MCF 10A (cell line): ENCODE measurements at places on chromosomes 16 and 17. TPM values are rescaled to one million over a fixed set of nuclear protein-coding genes. Genes with fewer than 3 reads are reported as not detected.

- DNase-seq = no peak
Observed at GRCh38 chr17:522919-523318, 170.3 kb upstream of the RPH3AL start.

GRCh38 chr17:60819447-60820130 is 141.9 kb downstream of the BCAS3 start:
- DNase-seq = no peak

- DNase-seq = no peak
Observed at GRCh38 chr17:78885956-78886355, 17.0 kb downstream of the CEP295NL start.

- DNase-seq = no peak
Observed at GRCh38 chr17:5181509-5182305, 10.0 kb downstream of the ZNF594 start.

- peak; percentile 58 for DNase-seq
Observed at GRCh38 chr17:67779098-67779672, 46.1 kb upstream of the BPTF start.

- no peak for DNase-seq
Observed at GRCh38 chr17:3474212-3474611, 1.6 kb upstream of the ASPA start.

DNA sequence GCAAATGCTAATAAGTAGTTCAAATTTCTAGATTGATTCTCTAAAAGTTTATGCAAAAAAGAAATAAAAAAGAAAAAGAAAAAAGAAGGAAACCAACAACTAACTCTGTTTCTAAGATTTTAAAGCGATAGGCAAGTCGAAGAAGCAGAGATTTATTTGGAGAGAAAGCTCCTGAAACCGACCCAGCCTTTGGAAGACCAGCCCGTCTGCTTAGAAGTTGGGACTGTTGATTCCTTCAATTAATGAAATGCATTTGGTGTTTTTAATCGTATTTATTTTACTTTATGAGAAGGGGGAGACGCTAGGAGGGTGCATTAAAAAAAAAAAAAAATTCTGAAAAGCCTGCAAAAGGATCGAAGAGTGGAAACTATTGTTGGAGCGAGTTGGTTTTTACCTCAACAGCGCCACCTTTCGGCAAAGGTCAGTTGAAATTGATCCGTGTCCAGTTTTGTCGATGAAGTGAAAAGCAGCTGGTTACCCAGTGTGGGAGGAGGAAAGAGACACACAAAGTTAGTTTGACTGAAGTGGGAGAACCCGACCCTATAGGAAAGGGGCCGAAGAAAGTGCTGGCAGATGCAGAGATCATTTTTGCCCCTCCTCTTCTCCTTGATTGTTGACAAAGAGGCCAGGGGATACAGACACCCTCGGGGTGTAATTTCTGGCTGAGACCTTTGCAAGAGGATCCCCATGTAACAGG is 1.5 kb upstream of the MAF start:
- DNase-seq = peak; percentile 86

Gene SLC6A4
- not detected in 2 replicates for total RNA-seq

Gene FOXL1
- 4.7 and 4.9 TPM in 2 replicates for total RNA-seq
